ENCODE measurements at places on chromosomes 2 and 18.

DNA sequence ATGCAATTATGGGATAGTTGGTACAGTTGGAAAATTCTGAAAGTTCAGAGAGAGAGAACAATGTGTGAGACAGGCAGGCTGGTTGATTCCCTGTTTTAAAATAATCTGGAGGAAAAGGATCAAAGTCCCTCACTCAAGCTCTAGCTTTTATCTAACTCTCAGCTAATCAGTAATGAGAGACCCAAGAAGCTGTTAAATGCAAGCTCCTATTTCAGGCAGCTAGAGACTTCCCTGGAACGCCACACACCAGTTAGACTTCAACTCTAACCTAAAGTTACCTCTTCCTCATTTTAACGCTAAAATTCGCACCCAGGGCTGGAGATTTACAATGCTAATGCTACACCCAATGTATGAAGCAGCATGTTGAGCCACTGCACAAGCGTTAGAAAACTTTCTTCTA, 243.1 kb downstream of the EN1 start:
- DNase-seq, result no peak

DNA sequence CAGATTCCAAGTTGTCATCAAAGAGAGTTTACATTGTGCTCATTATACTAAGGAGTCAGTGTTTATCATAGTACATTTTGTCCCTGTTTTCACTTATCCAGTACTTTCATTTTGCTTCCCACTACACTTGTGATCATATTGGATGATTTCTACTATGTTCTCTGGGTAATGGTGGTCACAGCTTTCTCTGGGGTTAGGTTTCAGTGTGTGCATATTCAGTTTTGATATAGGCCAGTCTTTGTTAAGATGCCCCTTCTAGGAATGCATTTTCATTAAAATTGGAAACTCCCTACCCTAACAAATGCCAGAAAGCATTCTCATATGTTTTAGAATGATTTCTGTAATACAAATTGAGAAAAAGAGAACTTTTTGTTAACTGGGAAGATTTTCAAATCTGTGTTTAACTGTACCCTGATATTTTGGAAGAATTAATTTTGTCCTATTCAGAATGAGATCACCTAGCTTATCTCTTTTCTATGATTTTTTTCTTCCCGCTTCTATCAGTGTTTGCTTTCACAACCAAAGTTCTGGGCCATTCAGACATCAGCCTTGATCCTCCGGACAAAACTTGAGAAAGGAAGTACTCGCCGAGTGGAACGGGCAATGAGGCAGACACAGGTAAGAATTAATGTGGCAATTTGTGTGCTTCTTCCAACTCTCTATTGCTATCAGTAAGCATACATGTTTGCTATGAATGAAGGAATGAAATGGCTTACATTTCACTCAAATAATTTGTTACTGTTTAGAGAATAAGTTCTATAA, 74.6 kb downstream of the TTC27 start:
- DNase-seq, result no peak

- peak; percentile 4 for DNase-seq
Measured at GRCh38 chr18:58721566-58722239, 50.4 kb downstream of the MALT1 start.

GRCh38 chr18:46764586-46764985, 7.7 kb upstream of the ST8SIA5 start:
- no peak for DNase-seq

DNA sequence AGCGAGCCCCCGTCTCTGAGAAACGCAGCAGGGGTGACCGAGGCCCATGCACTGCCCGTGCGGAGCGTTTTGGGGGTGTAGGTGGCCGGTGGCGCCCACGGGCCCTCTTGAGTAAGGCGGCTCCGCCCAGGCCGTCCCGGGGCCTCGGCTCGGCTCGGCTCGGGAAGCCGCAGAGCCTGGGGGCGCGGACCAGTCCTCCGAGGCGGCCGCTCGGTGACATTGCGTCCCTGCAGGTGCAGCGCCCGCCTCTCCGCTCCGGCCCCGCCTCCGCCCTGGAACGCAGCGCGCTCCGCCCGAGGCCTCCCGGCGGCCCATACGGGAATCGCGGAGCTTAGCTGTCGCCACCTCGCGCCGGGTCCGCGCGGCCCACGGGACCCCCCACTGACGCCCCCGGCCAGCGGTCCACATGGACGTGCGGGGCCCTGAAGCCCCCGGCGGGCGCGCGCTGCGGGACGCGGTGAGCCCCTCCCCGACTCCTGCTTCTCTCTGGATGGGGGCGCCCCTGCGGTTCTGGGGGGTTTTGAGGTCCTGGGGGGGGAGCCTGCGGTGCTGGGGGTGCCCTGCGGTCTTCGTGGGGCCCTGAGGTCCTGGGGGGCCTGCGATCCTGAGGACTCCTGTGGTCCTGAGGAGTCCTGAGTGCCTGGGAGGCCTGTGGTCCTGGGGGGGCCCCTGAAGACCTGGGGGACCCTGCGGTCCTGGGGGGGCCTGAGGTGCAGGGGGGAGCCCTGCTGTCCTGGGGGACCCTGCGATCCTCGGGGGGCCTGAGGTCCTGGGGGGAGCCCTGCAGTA, at the start of gene HSBP1L1:
HSBP1L1 (plus strand) TSS at position 314 of the 789 bp plus-strand sequence; CDS start at position 407, 93 bp downstream.
- no peak for DNase-seq

- no peak for DNase-seq
Measured at GRCh38 chr2:183927406-183928325, 670.7 kb upstream of the ZNF804A start.

- no peak for DNase-seq
Measured at GRCh38 chr18:65753520-65753919, 2.7 kb downstream of the CDH7 start.

DNA sequence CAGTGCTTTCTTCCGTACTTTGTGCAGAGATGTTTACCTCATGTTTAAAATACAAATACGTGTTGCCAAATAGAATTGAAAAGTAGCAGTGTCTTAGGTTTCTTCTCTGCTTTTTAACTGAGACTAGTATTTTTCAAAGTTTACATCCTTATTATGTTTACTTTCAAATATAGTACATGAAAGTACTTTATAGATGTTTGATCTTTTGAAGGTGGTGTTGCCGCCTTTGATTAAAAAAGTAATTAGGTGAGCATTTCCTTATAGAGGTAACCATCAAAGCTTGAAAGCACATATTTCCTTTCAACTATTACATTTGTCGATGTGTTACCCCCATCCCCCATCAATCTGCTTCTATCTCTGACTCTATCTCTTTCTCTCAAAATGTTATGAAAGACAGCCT, 87.0 kb downstream of the CERS6 start:
- DNase-seq, result no peak

- no peak for DNase-seq
Measured at GRCh38 chr2:1945819-1946218, 201.5 kb upstream of the PXDN start.

All from AG04449 (cell line).